ENCODE measurements at places on chromosomes 6 and 20. TPM values are rescaled to one million over a fixed set of nuclear protein-coding genes. Genes with fewer than 3 reads are reported as not detected.

DNA sequence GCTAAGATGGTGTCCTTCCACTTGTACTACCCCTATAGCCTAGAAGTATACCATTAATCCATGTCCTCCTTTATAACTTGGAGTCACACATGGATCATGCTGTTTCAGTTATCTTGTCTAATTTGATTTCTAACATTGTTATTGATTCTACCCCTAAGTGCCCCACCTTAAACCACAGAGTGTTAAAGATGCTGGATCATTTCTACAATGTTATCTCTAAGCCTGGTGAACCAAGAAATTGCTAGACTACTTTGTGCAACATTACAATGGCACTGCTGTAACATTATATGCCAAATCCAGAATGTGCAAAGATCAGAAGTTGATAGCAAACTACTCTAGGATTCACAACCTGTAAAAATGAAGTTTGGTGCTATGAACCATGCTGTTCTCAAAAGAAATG, 1.7 kb downstream of the CGA start:
- no peak for DNase-seq
- no peaks in the 10 kb centered on the region for H3K4me1 ChIP-seq
- peaks cover 5% of the 10 kb centered on the region for H3K27me3 ChIP-seq
- H3K36me3 ChIP-seq = no peaks in the 10 kb centered on the region
- H3K4me3 ChIP-seq = no peak overlapping the region

DNA sequence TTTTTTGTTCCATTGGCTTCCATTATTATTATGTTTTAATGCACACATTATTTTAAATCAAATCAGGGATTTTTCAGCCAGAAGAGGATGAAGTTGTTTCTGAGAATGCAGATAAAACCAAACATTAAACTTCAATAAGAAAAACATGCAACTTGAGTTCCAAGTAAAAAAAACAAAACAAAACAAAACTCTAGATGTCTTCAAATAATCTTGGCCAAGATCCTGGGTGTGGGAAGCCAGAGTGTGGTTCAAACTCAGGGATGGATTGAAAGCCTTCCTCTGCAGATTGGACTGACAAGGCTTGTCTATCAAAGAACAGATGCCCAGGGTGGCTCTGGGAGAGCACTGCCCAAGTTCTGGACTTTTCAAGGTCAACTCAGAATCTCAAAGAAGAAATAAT, 134.1 kb downstream of the LCA5 start:
- no peaks in the 10 kb centered on the region for H3K36me3 ChIP-seq
- no peak for DNase-seq
- H3K4me3 ChIP-seq = no peak overlapping the region
- no peak overlapping the region for H3K27ac ChIP-seq
- no peaks in the 10 kb centered on the region for H3K4me1 ChIP-seq

- H3K27me3 ChIP-seq = peaks cover 43% of the 10 kb centered on the region
- peaks cover 6% of the 10 kb centered on the region for H3K4me1 ChIP-seq
- no peaks in the 10 kb centered on the region for H3K36me3 ChIP-seq
Measured at GRCh38 chr6:37624606-37625574, 72.8 kb downstream of the MDGA1 start.

DNA sequence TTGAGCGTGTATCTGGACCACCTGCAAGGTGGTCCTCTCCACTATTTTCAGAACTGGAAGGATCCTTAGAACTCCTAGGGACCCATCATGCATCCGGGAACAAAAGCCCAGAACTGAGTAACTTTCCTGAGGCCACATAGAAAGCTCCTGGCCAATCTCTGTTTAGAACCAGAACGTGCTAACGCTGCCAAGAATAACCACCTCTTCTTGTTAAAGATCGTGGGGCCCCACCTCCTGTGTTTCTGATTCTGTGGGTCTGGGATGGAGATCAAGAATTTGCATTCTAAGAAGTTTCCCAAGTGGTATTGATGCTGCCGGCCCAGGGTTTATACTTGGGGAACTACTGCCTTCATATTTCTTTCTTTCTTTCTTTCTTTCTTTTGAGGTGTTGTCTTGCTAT, 13.3 kb downstream of the CD40 start:
- DNase-seq = no peak
- H3K36me3 ChIP-seq = no peaks in the 10 kb centered on the region
- H3K27me3 ChIP-seq = peaks cover 78% of the 10 kb centered on the region
- H3K4me1 ChIP-seq = no peaks in the 10 kb centered on the region
- no peak overlapping the region for H3K27ac ChIP-seq
- no peak overlapping the region for H3K4me3 ChIP-seq

DNA sequence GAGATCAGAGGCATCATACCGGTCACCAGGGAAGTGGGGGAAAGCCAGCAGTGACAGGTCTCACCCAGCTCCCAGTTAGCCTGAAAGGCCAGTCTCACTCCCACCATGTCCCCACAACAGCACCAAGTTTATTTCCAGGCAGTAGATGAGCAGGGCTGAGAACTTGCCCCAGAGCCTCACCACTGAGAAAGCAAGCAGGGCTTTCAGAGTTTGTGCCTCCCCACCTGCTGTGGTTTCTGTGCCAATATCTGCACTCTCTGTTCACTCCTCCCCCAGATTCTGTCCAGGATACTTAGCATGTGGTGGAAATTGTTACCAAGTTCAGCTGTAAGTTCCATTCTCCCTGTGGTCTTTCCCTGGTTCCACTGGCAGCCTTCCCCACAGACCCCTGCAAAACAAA, 255.0 kb upstream of the HTR1E start:
- H3K36me3 ChIP-seq = no peaks in the 10 kb centered on the region
- H3K27me3 ChIP-seq = no peaks in the 10 kb centered on the region
- peaks cover 38% of the 10 kb centered on the region for H3K4me1 ChIP-seq
- no peak overlapping the region for H3K27ac ChIP-seq
- no peak overlapping the region for H3K4me3 ChIP-seq
- DNase-seq = no peak

GRCh38 chr6:34909320-34909883, 20.3 kb downstream of the ANKS1A start:
- peaks cover 2% of the 10 kb centered on the region for H3K36me3 ChIP-seq
- DNase-seq = no peak
- H3K4me3 ChIP-seq = no peak overlapping the region
- H3K27ac ChIP-seq = no peak overlapping the region

- DNase-seq = no peak
- H3K27ac ChIP-seq = no peak overlapping the region
- peaks cover 19% of the 10 kb centered on the region for H3K36me3 ChIP-seq
- H3K4me1 ChIP-seq = no peaks in the 10 kb centered on the region
- H3K4me3 ChIP-seq = no peak overlapping the region
Measured at GRCh38 chr6:82917346-82918064, 148.1 kb downstream of the UBE3D start.

GRCh38 chr6:76264468-76264867, 192.0 kb upstream of the IMPG1 start:
- H3K27me3 ChIP-seq = no peaks in the 10 kb centered on the region
- peaks cover 7% of the 10 kb centered on the region for H3K36me3 ChIP-seq
- no peak for DNase-seq

GRCh38 chr6:44531442-44532015, 144.0 kb downstream of the CDC5L start:
- DNase-seq = no peak
- H3K36me3 ChIP-seq = no peaks in the 10 kb centered on the region
- H3K4me1 ChIP-seq = peaks cover 7% of the 10 kb centered on the region
- H3K27me3 ChIP-seq = peaks cover 9% of the 10 kb centered on the region
- no peak overlapping the region for H3K27ac ChIP-seq

GRCh38 chr6:90898763-90899162, 311.9 kb upstream of the MAP3K7 start:
- H3K4me3 ChIP-seq = no peak overlapping the region
- H3K36me3 ChIP-seq = no peaks in the 10 kb centered on the region
- no peak overlapping the region for H3K27ac ChIP-seq
- H3K4me1 ChIP-seq = peaks cover 17% of the 10 kb centered on the region
- no peak for DNase-seq

- H3K4me3 ChIP-seq = peak overlapping the region; percentile 11
- peaks cover 2% of the 10 kb centered on the region for H3K36me3 ChIP-seq
- no peaks in the 10 kb centered on the region for H3K27me3 ChIP-seq
- H3K4me1 ChIP-seq = peaks cover 94% of the 10 kb centered on the region
Measured at GRCh38 chr6:11218538-11219399, 13.7 kb downstream of the NEDD9 start.

- DNase-seq = no peak
- H3K4me1 ChIP-seq = no peaks in the 10 kb centered on the region
- no peaks in the 10 kb centered on the region for H3K27me3 ChIP-seq
- H3K27ac ChIP-seq = no peak overlapping the region
- H3K4me3 ChIP-seq = no peak overlapping the region
- H3K36me3 ChIP-seq = no peaks in the 10 kb centered on the region
Measured at GRCh38 chr20:38227420-38228360, 32.8 kb downstream of the KIAA1755 start.

DNA sequence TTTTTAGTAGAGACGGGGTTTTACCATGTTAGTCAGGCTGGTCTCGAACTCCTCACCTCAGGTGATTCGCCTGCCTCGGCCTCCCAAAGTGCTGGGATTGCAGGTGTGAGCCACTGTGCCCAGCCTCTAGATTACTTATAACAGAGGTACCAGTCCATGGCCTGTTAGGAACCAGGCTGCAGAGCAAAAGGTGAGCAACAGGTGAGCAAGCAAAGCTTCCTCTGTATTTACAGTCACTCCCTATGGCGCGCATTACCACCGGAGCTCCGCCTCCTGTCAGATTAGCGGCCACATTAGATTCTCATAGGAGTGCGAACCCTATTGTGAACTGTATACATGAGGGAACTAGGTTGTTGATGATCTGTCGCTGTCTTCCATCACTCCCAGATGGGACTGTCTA, 178.0 kb upstream of the SALL4 start:
- H3K27me3 ChIP-seq = no peaks in the 10 kb centered on the region
- H3K4me1 ChIP-seq = peaks cover 13% of the 10 kb centered on the region
- DNase-seq = no peak
- no peak overlapping the region for H3K27ac ChIP-seq

DNA sequence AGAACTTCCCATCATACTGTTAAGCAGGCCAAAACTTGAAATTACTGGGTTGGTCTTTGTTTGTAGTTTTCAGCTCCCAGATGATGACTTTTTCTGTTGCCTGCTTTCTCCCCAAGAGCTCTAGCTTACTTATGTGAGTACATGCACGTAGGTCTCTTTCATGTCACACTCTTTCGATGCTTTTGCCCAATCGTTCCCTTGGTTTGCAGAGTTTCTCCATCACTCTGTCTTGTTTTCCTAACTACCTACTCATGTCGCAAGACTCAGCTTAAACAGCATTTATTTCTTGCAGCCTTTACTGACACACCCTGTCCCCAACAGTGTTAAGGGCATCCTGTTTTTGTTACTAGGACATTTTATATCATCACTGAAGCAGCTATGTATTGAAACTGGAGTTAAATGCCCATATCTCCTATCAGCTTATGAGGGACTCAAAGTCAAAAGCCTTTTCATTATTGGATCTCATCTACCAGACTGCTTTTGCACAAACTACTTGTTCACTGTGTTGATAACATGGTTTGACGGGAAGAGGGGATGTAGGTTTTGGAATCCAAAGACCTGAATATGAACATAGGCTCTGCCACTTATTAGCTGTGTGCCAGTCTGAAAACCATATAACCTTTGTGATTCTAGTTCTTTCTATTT, 2.9 kb downstream of the ARG1 start:
- H3K27me3 ChIP-seq = no peaks in the 10 kb centered on the region
- H3K36me3 ChIP-seq = peaks cover 16% of the 10 kb centered on the region
- H3K4me3 ChIP-seq = no peak overlapping the region
- no peaks in the 10 kb centered on the region for H3K4me1 ChIP-seq
- no peak for DNase-seq

- no peak overlapping the region for H3K4me3 ChIP-seq
- peaks cover 6% of the 10 kb centered on the region for H3K4me1 ChIP-seq
- DNase-seq = no peak
- peaks cover 35% of the 10 kb centered on the region for H3K27me3 ChIP-seq
- H3K36me3 ChIP-seq = no peaks in the 10 kb centered on the region
Measured at GRCh38 chr6:37630281-37630799, 67.3 kb downstream of the MDGA1 start.

DNA sequence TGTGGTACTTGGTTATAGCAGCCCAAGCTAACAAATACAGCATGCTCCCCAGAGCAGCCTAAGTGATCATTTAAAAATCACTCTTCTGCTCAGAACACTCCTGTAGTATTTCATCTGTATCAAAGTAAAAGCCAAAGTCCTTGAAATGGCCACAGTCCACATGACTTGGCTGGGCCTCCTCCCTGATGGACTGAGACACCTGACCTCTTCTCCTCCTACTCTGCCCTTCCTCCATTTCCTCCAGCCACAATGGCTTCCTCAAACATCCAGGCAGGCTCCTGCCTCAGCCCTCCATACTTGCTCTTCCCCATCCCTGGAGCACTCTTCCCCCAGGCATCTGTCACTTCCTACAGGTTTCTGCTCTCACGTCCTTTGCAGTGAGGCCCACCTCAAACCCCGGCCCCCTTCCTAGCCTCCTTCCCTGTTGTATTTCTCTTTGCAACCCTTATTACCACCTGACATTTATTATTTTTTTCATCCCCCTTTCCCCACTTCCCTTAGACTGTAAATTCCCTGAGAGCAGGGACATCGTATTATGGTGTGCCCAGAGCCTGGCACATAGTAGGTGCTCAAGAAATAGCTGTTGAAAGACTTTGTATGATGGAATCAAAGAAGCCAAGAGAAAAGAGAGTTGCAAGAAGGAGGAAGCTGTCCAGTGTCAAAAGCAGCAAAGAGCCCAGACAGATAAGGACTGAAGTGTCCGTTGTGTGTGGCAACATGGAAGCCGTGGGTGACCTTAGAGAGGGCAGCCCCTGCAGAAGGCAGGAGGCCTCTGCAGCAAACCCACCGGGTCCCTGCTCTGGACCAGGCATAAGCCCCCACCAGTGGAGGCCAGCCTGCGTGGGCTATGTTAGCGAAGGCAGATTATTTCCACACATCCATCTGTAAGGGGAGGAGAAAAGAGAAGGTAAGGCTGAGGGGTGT, 87.5 kb downstream of the TRERF1 start:
- no peak for DNase-seq
- H3K4me1 ChIP-seq = peaks cover 13% of the 10 kb centered on the region
- no peak overlapping the region for H3K4me3 ChIP-seq
- H3K36me3 ChIP-seq = peaks cover 15% of the 10 kb centered on the region
- no peak overlapping the region for H3K27ac ChIP-seq

GRCh38 chr6:165002358-165002757, 307.0 kb downstream of the C6orf118 start:
- peaks cover 2% of the 10 kb centered on the region for H3K36me3 ChIP-seq
- no peaks in the 10 kb centered on the region for H3K27me3 ChIP-seq
- H3K27ac ChIP-seq = no peak overlapping the region
- no peak for DNase-seq
- H3K4me1 ChIP-seq = no peaks in the 10 kb centered on the region

DNA sequence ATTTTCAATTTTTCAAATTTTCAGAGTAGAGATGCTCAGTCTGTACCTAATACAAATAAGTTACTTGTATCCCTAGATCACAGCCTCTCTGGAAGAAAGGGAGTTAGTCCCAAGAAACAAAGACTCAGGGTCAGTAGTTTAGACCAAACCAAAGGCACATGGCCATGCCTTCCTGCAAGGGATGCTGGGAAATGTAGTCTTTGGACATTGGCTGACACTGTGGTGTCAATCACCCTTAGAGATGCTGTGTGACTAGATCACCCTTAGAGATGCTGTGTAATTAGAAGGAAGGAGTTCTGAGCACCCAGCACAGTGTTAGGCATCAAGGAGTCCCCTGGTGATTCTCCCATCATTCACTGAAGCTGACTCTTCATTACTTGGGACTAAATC, 202.1 kb downstream of the NFATC2 start:
- H3K27ac ChIP-seq = no peak overlapping the region
- peaks cover 1% of the 10 kb centered on the region for H3K36me3 ChIP-seq
- DNase-seq = no peak
- no peaks in the 10 kb centered on the region for H3K4me1 ChIP-seq
- no peak overlapping the region for H3K4me3 ChIP-seq
- H3K27me3 ChIP-seq = no peaks in the 10 kb centered on the region

Gene GJA10
- not detected for total RNA-seq

Gene SLC35B2
- 33.4 TPM for total RNA-seq

Gene SMLR1
- not detected for total RNA-seq

Gene CST5
- total RNA-seq = not detected

Gene VNN1
- total RNA-seq = not detected

Gene DDX39B
- 647 TPM for total RNA-seq

Gene SLC39A7
- total RNA-seq = 140 TPM

Gene MEI4
- total RNA-seq = 1.5 TPM

Gene FOXP4
- 91.0 TPM for total RNA-seq
